ENCODE measurements at places on chromosomes 1 and 21.
A peak's percentile ranks its signal among the peaks of the same experiment; 100 is the strongest.

- DNase-seq, result peak; percentile 12
These were observed 117.0 kb downstream of the CD247 start for GRCh38 chr1:167401260-167401873.

GRCh38 chr1:7493711-7494454 lies 277.2 kb upstream of the VAMP3 start:
- DNase-seq, result no peak

- no peak for DNase-seq
These were observed 59.4 kb upstream of the DUSP10 start for GRCh38 chr1:221801251-221801661.

GRCh38 chr1:153561466-153561985 lies 4.1 kb downstream of the S100A2 start:
- no peak for DNase-seq

DNA sequence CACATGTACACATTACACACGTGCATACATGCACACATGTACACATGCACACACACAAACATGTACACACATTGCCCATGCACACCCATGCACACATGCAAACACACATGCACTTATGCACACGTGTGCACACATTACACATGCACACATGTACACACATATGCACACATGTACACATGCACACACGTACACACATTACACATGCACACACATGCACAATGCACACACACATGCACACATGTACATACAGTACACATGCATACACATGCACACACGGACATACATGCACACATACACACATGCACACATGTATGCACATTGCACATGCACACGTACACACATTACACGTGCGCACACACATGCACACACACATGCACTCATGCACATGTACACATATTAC lies 95.3 kb upstream of the TTC34 start:
- DNase-seq, result no peak

DNA sequence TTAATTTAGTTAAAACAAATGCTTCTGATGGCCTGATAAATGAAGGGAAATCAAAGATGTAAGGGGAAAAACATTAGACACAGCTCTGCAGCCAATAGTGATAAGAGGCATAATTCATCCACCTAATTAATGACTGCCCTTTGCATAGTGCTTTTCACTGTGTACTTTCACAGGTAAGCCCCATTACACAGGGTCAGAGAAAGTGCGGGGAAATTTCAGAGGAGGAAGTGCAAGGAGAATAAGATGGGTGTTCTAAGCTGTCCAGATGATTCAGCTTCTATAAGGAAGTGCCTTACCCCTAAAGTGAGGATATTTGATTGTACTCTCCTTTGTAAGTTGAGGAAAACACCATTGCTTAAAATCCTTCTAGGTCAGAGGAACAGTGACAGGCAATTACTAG lies 88.0 kb downstream of the NR5A2 start:
- no peak for DNase-seq

DNA sequence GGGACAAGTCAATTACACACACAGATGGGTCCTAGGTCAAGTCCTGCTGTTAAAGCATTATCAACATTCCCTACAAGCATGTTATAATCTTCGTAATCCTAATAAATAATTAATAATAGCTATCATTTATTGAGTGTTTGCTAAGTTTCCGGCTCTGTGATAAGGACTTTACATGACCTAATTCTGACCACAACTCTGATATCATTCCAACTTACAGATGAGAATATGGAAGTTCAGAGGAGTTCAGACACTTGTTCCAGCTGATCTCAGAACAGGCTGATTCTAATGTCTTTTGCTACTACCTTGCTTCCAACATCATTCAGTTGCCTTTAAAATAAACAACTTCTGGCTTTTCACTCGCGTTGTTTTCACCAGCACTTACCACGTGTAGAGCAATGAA lies 770.1 kb upstream of the CXADR start:
- DNase-seq, result no peak

GRCh38 chr21:33655588-33656221 lies 13.4 kb downstream of the ITSN1 start:
- no peak for DNase-seq

- DNase-seq, result no peak
These were observed 40.5 kb upstream of the HMCN1 start for GRCh38 chr1:185693654-185694053.

DNA sequence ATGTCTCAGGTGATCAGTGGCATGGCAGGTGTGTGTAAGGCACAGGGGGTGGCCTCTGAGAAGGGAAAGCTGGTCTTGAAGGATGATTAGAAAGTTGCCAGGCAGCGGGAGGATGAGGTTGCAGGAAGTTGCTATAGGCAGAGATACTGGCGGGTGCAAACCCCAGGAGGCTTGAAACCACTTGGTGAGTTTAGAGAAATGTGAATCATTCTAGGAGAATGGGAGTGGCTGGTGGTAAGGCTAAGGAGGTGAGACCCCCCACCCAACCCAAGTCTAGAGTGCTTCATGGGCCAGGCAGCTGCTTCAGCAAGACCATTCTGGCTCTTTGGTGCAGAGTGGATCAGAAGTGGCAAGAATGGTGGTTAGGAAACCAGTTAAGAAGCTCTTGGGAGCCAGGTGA lies 9.0 kb downstream of the SH2D2A start:
- no peak for DNase-seq

DNA sequence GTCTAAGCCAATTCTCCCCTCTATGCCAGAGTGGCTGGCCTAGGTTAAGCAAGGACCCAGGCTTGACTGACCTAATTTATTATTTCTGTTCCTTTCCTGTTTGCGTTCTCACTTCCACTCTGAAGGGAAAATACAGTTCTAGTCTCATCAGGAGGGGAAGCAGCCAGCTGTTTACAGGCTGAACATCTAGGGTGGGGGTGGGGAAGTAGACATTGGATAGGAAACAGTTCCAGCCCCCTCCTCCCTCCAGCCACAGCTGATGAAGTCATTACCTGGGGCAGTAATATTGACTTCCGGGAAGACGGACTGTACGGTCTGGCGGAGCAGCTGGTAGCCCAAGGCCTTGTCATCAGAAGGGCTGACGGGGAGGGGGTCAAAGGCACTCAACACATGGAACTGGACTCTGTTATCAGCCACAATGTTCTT lies 17.6 kb downstream of the PM20D1 start:
- no peak for DNase-seq

GRCh38 chr1:64183395-64184002 lies 19.9 kb upstream of the UBE2U start:
- DNase-seq, result no peak

- DNase-seq, result no peak
These were observed 88.8 kb downstream of the KIF1B start for GRCh38 chr1:10299151-10299550.

DNA sequence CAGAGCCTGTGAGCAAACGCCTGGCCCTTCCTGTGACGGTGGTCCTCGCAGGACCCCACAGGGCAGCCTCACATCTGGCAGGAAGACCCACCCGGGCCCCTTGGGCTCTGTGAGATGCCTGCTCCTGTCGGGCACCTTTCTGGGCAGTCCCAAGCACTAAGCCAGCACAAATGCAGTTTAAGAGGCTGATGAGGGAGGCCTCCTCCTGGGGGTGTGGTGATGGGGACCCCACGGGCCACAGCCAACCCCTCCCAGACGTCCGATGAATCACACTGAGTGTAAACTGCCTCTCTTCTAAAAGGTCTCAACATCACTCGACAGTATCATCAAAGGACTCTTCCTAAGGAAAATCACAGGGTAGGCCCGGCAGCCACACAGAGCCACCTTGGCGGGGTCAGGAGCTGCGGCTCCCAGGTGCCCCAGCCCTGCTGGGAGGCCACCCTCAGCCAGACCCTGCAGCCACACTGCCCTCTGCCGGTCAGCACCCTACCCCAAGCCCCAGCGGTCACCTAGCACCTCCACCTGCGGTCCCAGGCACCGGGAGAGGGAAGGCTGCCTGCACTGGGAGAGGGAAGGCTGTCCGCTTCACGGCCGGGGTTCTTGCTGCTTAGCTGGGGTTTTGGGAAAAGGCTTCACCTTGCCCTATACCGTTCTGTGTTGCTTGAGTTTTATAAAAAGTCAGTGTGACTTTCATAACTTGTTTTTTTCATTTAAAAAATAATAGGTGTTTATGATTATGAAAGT lies 3.9 kb upstream of the PRKCZ start:
- DNase-seq, result no peak

DNA sequence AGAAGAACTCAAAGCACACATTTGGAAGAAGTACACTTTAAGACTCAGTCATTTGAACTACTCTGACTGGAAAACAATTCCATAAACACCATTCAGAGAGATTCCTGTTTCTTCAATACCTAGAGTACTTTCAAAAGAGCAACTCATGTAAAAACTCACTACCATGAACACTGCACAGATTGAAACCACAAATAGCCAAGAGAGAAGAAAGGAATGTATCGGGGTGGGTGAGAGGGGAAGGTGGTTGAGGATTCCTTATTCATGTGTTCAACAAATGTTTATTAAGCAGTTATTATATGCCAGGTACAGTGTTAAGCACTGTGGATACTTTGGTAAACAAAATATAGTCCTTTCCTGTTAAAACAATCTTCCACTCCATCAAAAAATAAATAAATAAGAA lies 64.7 kb downstream of the NRIP1 start:
- DNase-seq, result no peak

DNA sequence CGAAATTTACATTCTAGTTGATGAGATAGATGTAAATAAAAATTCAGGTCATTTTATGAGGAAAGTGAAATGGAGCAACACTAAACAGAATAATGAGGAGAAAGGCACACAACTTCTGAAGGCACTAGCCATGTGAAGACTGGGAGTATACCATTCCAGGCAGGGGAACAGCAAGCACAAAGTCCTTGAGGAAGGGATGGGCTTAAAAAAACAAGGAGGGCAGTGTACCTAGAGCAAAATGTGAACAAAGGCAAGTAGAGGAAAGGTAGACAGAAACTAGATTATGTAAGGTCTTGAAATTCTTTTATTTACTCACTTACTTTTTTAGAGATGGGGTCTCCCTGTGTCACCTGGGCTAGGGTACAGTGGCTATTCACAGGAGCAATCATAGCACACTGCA lies 54.1 kb upstream of the LRIG2 start:
- no peak for DNase-seq

DNA sequence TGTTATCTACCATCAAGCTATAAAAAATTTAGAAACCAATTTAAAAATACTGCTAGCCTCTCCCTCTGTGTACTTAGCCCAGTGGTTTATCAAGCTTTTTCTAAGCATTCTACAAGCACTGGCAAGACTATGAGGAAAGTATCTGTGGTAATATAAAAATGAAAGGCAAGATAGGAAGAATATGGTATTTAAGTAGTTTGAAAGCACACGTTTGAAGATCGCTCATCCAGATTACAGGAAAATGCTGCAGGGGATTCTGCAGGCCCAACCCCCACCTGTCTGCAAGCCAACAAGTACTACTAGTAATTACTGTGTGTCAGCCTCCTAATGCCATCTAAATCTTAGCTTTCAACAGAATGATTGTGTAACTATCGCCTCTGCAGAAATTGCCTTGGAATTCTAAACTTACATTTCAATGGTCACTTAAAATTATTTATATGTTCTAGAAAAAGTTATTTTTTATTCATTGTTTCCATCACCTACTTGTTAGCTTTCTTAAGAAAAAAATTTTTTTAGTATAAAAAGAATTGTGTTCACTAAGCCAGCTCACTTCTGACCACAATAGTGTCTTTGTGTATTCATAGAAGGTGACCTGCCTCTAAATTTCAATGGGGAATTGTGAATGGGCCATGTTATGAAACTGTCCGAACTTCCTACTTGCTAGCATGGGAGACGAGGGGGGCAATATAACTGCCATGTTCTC lies 8.5 kb downstream of the ERRFI1 start:
- no peak for DNase-seq

- DNase-seq, result no peak
These were observed 368.3 kb upstream of the ESRRG start for GRCh38 chr1:217091561-217091960.

GRCh38 chr1:38651669-38652068 lies 207.9 kb downstream of the RRAGC start:
- no peak for DNase-seq

DNA sequence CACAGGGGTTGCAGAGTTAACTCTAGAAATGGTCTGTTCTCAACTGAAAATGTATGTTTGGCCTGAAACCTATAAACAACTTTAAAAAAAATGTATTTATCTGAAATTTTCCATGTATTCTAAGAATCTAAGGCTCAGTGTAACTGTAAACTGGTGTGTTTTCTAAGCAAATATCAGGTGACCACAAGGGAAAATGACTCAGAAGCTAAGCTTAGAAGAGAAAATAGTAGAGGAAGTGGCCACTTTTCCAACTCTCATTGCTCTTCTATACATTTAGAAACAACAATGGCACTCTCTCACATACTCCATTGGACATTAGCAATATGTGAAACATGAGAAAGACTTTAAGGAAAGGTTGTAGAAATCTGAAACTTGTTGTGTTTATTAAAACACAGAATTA lies 7.5 kb downstream of the TNFSF18 start:
- DNase-seq, result no peak

GRCh38 chr1:157099633-157100009 lies at the start of gene ETV3L:
Gene ETV3L, minus strand, starts transcription at chr1:157099808. Its CDS starts 285 bp downstream, at chr1:157099523.
- DNase-seq, result no peak

- no peak for DNase-seq
These were observed 10.1 kb upstream of the MEF2D start for GRCh38 chr1:156510709-156511108.

- DNase-seq, result no peak
These were observed 9.1 kb upstream of the C1QA start for GRCh38 chr1:22627331-22627730.

GRCh38 chr1:84020151-84020550 lies 21.2 kb upstream of the TTLL7 start:
- DNase-seq, result no peak

- no peak for DNase-seq
These were observed 561.2 kb upstream of the B3GALT2 start for GRCh38 chr1:193747579-193747978.

Data from activated CD8-positive, alpha-beta memory T cell treated with anti-CD3 and anti-CD28 coated beads for 1 hour (primary cell).